Activated naive CD4-positive, alpha-beta T cell treated with anti-CD3 and anti-CD28 coated beads for 36 hours (primary cell): ENCODE measurements at places on chromosomes 16 and 17. TPM values are rescaled to one million over a fixed set of nuclear protein-coding genes. Genes with fewer than 3 reads are reported as not detected.

Gene GNAO1
- 0.25 TPM for total RNA-seq

Gene KRTAP1-1
- total RNA-seq = not detected

Gene TEKT1
- not detected for total RNA-seq

Gene IRX3
- total RNA-seq = not detected

Gene UMOD
- total RNA-seq = not detected

Gene CENPN
- 65.1 TPM for total RNA-seq

Gene ACSM5
- not detected for total RNA-seq

Gene RPL23
- 2,332 TPM for total RNA-seq

Gene AGRP
- total RNA-seq = not detected

Gene SRL
- not detected for total RNA-seq

Gene CIBAR2
- total RNA-seq = not detected

Gene TPSG1
- total RNA-seq = not detected

GRCh38 chr16:30108059-30108850 is 5.1 kb downstream of the GDPD3 start:
- DNase-seq = no peak

DNA sequence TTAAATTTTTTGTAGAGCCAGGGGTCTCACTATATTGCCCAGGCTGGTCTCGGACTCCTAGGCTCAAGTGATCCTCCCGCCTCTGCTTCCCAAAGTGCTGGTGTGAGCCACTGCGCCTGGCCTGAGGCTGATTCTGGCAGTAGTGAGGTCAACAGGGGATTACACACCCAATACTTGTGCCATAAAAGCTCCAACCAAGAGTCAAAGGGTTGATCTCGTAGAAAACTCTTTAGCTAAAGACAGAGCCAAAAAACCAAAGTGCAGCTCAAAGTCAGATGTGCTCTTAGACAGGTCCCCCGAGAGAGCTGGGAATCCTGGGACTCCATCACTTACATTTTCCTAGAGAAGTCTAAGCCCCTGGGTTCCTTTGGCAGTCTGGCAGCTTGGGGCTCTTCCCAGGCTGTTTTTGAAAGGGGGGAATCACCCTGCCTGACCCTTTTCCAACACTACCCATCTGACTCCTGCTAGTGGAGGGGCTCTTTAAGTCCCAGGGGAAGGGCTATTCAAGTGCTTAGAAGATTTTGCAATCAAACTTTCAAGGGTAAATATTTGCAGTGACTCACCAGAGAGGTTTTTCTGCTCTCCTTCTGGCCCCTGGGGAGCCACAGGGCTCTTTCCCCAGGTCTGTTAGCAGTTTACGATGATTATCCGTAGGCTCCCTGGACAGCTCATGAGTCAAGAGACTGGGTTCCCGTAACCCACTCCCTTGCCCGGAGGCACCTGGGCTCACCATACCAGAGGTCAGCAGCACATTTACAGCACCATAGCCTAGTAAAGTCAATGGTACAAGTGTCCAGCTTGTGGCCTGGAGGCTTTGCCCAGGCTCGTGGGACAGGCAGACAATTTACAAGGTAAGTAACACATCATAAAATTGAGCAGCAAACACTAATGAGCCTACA is 408.7 kb downstream of the SLC39A11 start:
- DNase-seq = no peak

DNA sequence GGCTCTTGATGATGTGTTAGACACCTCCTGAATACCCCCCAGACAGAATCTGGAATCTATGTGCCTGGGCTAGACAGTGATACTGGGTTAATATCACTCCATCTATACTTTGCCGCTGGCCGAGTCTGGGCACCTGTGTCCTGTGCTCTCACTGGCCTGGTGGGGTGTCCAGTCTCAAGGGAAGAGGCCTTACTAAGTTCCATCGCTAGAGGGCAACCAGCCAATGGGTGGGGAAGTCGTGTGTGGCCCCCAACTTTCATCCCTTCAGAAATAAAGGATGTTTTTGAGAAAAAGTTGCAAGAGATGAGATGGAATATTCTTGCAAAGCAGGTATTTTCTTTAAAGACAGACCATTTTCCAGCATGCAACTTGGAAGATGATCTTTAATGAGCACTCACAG is 1.6 kb upstream of the GLP2R start:
- no peak for DNase-seq

DNA sequence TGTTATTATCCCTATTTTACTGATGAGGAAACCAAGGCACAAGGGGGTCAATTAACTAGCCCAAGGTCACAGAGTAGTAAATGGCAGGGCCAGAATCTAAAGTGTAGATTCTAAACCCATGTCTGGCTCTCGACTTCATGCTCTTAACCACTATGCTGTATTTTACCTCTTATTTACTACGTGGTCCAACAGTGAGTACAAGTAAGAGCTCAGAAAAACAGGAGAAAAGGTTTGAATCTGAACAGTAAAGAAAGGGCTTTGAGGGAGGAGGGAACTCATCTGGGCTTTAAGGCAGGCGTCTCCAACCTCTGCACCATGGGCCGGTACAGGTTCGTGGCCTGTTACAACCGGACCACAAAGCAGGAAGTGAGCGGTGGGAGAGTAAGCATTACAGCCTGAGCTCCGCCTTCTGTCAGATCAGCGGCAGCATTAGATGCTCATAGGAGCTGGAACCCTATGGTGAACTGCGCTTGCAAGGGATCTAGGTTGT is 62.9 kb downstream of the SMURF2 start:
- peak; percentile 77 for DNase-seq

DNA sequence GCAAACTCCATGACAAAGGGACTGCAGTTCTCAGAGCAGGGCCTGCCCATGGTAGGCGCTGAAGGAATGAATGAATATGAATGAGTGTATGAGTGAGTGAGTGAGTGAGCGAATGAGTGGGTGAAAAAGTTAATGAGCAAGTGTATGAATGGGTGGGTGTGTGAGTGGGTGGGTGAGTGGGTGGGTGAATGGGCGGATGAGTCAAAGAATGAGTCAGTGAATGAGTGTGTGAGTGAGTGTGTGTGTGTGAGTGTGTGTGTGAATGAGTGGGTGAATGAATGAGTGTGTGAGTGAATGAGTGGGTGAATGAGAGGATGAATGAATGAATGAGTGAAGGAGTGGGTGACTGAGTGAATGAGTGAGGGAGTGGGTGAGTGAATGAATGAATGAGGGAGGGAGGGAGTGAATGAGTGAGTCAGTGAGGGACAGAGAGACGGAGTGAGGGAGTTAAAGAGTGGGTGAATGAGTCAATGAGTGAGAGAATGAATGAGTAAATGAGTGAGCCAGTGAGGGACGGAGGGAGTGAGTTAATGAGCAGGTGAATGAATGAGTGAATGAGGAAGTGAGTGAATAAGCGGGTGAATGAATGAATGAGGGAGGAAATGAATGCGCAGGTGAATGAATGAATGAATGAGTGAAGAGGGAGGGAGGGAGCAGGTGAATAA is 11.1 kb upstream of the CHMP6 start:
- peak; percentile 32 for DNase-seq

GRCh38 chr17:73411313-73411747 is 99.5 kb upstream of the CDC42EP4 start:
- DNase-seq = no peak

DNA sequence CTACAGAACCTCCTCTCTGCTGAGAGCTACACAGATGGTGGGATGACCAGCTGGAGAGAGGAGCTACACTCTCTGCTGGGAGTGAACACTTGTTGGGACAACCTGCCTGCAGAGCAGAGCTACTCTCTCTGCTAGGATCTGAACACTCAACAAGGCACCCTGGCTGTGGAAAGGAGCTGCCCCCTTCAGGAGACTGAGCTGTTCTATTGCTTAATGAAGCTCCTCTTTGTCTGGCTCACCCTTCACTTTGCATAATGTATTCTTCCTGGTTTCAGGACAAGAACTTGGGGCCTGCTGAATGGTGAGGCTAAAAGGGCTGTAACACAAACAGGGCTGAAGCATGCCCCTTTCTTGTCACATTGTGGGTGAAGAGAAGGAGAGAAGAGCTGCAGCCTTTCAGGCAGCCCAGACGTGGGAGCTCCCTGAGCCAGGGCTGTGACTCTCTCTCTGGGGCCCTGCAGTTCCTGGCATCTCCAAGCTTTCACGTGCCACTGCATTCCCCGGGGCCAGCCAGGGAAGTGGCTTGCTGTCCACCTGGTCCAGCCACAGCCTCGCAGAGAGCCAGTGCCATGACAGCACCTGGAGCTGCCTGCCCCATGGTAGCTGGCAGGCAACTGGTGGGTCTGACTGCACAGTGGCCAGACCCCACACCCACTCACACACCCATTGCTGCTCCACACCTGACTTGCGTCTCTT is 272.8 kb upstream of the KCNJ16 start:
- no peak for DNase-seq

DNA sequence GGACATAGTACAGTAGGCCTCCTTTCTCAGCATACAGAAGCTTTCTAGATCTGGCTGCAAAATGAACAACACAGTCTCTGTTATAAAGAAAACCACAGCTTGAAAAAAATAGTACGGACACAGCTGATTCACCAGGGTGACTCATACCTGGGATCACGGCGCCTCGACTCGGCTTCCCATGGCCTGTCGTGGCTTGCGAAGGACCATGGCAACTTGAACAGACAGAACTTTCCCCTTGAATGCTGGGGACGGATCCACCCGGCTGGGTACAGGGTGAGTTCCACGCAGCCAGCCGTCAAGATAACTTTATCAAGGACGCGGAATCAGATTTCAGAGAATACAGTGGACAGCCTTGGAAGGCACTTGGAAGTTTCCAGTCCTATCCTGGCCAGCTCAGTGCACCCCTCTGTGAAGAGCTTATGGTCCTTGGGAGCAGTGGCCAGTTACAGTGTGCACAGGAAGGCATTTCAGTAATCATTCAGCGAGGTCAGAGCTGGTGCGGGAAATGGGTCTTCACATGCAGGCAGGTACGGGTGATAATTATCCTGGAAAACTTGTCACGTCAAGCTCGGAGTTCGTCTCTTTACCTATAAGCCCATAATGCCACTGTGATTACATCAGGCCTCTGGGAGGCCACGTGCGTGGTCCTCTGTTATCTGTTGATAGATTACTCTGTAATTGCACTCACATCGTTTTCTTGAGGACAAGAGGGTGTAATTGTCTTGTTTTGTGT is 57.9 kb upstream of the MAF start:
- DNase-seq = no peak

DNA sequence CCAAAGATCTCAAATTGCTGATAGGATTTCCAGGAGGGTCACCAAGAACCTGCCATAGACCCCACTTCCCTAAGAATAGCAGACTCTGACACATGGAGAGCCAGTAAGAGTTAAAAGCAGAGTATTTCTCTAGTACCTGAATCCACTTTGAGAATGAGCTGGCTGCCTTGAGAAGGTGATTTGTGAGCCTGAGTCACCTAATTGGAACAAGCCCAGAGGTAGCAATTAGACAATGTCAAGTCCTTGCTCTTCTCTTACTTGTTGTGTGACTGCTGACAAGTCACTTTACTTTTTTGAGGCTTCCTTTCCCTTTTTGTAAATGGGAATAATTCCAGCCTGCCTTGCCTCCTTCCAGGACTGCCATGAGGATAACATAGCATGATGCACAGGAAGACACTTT is 76.1 kb upstream of the ASIC2 start:
- no peak for DNase-seq

- DNase-seq = no peak
These were observed 159.2 kb downstream of the CYLD start for GRCh38 chr16:50901062-50901461.

- DNase-seq = no peak
These were observed 8.4 kb upstream of the MTSS2 start for GRCh38 chr16:70694088-70694867.

GRCh38 chr17:14019186-14019956 is 49.9 kb upstream of the COX10 start:
- peak; percentile 14 for DNase-seq

GRCh38 chr17:4150096-4150495 is 7.1 kb downstream of the CYB5D2 start:
- no peak for DNase-seq

DNA sequence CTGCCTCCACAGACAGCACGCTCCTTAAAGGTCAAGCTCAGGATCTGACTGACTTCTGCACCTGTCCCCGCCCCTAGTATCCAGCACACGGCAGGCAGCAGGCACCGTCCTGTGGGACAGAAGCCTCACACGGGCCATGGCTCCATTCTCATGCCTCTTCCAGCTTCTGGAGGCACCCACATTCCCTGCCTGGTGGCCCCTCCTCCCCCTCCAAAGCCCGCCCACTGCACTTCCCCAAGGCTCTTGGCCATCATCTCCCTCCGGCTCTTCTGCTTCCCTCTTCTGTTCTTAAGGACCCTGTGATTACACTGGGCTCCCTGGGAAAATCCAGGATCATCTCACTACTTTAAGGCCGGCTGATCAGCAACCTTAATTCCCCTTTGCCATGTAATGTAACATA is 3.5 kb downstream of the CANT1 start:
- no peak for DNase-seq

DNA sequence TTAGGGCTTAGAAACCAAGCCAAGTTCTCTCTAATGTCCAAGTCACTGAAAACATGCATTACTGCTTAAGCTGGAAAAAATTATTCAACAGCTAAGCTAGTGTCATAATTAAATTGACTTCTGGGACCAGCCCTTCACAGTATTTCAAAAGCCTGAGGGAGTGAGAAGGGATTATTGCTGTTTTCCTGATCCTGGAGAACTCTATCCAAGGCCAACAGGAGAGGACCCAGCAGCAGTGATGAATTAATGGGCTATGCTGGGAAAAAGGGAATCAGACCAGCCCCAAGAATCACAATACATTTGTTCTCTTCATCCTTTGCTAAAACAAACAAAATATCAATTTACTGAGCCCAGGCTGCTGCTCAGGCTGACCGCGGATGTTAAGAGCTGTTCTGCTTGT is 34.5 kb upstream of the CLEC3A start:
- no peak for DNase-seq

GRCh38 chr16:50606431-50607050 is 58.3 kb downstream of the NKD1 start:
- no peak for DNase-seq

- no peak for DNase-seq
These were observed 18.3 kb downstream of the TPSG1 start for GRCh38 chr16:1206786-1207185.

- DNase-seq = peak; percentile 18
These were observed 454 bp downstream of the CCDC40 start for GRCh38 chr17:80036715-80037477.
